ENCODE measurements at places on chromosomes 12 and 14.
A peak's percentile ranks its signal among the peaks of the same experiment; 100 is the strongest.

DNA sequence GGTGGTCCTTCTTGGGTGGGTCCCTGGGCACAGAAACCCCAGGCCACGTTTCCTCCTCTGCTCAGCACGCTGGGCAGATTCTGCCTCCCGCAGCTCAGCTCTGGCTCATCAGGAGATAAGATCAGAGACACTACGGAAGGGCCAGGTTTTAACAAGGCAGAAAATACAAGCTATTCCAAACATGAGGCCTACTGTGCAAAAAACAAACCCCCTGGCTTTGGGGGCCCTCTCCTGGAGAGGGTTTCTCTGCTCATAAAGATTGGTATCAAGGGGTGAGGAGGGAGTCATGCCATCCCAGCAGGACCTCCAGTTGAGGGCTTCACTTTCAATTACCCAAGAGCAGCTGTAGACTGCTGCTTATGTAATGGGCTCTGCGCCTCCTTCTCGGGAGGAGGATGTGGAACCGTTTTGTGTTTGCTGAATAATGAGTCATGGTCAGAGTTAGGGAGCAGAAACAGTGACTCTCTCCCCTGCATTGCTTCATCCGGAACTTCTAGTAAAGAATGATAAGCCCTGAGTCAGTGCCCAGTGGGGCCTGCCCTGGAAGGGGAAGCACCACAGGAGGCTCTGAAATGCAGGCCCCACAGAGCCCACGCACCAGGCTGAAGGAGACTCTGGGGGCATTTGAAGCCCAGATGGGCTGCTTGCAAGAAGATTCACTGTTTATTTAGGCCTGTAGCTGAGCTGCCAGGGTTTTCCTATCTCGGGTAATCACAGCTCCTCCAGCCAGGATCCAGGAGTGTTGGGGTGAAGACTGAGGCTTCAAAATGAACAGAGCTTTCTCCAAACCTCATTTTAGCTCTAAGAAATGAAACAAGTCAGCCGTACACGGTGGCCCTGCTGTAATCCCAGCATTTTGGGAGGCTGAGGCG lies 79.3 kb downstream of the SSPN start:
- peak; percentile 97 for DNase-seq

- DNase-seq = no peak
These were observed 44.0 kb downstream of the TRAF3 start for GRCh38 chr14:102821252-102821651.

- DNase-seq = no peak
These were observed 34.0 kb downstream of the EGLN3 start for GRCh38 chr14:33916663-33917565.

- no peak for DNase-seq
These were observed 160.1 kb downstream of the TMX1 start for GRCh38 chr14:51400139-51400538.

DNA sequence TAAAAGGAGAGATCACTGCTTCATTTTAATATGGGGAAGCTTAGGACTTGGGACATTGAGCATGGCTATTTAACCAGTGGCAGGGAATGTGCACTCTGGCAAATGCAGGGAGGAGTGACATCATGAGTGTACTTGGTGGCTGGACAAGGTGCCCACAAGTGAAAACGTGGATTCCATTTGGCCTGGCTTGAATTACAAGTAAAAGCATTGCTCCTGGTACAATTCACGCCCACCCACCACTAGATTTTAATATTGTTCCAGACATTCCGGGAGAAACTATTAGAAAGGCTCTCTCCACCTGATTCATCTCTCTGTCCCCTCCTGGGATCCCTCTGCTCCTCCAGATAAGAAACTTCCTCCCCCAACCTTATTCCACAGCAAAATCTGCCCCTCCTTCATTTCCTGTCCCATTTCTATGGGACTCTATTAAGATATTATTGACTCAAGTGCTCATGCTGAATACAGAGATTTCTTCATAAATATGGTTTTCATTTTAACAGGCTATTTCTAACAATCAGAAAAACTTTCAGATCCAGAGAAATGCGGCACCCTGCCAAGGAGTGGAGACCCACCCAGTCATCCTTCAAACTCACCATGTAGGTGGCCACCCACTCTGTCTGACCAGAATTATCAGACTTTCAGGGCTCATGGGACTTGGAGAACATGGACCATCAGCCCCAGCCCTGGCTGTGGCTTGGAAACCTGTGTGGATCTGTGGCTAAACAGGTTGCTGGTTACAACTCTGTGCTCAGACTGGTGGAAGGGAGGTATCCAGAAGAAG lies 43.2 kb downstream of the SSPN start:
- DNase-seq = no peak

GRCh38 chr14:77014004-77014604 lies 14.4 kb downstream of the IRF2BPL start:
- DNase-seq = no peak

- no peak for DNase-seq
These were observed 4.0 kb downstream of the RAB15 start for GRCh38 chr14:64968167-64968566.
